ENCODE measurements at places on chromosomes 5 and 9.

DNA sequence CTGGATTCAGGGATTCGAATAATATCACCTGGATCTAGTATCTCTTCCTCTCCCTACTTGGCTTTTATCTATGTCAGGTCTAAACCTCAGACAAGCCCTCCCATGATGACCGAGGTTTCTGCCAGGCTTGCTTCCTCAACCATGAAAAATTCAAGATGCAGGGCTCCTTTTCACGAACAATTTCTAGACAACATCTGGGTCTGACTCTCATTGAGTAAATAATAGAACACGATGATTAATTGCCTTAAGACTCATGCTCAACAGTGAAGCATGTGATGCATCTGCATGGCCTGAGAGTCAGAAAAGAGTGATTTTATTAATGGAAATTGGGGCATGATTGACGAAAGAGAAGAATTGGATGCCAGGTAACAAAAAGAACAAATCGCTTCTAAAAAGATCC, 277.2 kb upstream of the ZNF608 start:
- H3K27ac ChIP-seq: no peak overlapping the region
- H3K4me3 ChIP-seq: no peak overlapping the region
- peaks cover 2% of the 10 kb centered on the region for H3K36me3 ChIP-seq
- peaks cover 10% of the 10 kb centered on the region for H3K4me1 ChIP-seq
- DNase-seq: no peak

DNA sequence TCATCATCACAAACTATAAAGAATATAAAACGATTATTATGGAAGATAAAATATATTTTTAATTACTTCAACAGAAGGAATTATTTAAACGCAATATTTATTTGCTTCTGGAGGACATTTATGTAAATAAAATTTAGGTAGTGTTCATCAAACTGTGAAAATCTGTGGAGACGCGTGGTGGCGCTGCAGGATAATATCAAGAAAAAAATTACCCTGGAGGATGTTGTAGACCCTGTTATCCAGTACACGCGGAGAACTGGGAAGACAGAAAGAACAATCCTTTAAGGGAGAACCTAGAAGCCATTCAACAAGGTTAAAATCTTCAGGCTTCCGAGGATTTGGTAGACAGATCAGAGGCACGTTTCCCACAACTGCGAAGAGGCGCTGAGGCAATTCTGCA, at the start of gene PCDHB12:
Gene PCDHB12, plus strand, starts transcription at position 242 of the 400 bp plus-strand sequence. CDS start 189 bp downstream, outside the sequence.
- H3K27me3 ChIP-seq: no peaks in the 10 kb centered on the region
- H3K27ac ChIP-seq: peak within 1 kb of the TSS; percentile 76
- no peak for DNase-seq
- H3K4me1 ChIP-seq: no peaks in the 10 kb centered on the region

- H3K4me1 ChIP-seq: peaks cover 18% of the 10 kb centered on the region
- peaks cover 21% of the 10 kb centered on the region for H3K27me3 ChIP-seq
- H3K27ac ChIP-seq: peak overlapping the region; percentile 53
- H3K36me3 ChIP-seq: no peaks in the 10 kb centered on the region
- DNase-seq: no peak
Measured at GRCh38 chr9:126916909-126917308, 2.3 kb downstream of the RALGPS1 start.

- H3K27ac ChIP-seq: no peak overlapping the region
- no peaks in the 10 kb centered on the region for H3K4me1 ChIP-seq
Measured at GRCh38 chr9:71647094-71647591, 121.2 kb downstream of the CEMIP2 start.

GRCh38 chr9:91500509-91501014, 76.9 kb upstream of the NFIL3 start:
- H3K4me1 ChIP-seq: peaks cover 1% of the 10 kb centered on the region
- H3K4me3 ChIP-seq: no peak overlapping the region
- no peak overlapping the region for H3K27ac ChIP-seq
- no peaks in the 10 kb centered on the region for H3K36me3 ChIP-seq
- DNase-seq: no peak

GRCh38 chr9:131650254-131650653, 89.6 kb downstream of the RAPGEF1 start:
- H3K36me3 ChIP-seq: peaks cover 4% of the 10 kb centered on the region
- no peaks in the 10 kb centered on the region for H3K27me3 ChIP-seq
- H3K4me3 ChIP-seq: no peak overlapping the region
- peak overlapping the region; percentile 33 for H3K27ac ChIP-seq
- H3K4me1 ChIP-seq: peaks cover 17% of the 10 kb centered on the region

Data from progenitor cell of endocrine pancreas (in vitro differentiated cells).